ENCODE measurements at places on chromosomes 1 and 21.

GRCh38 chr21:44354775-44355771 is 1.7 kb downstream of the TRPM2 start:
- no peak for DNase-seq

GRCh38 chr1:4058122-4058521 is 158.1 kb upstream of the C1orf174 start:
- no peak for DNase-seq

DNA sequence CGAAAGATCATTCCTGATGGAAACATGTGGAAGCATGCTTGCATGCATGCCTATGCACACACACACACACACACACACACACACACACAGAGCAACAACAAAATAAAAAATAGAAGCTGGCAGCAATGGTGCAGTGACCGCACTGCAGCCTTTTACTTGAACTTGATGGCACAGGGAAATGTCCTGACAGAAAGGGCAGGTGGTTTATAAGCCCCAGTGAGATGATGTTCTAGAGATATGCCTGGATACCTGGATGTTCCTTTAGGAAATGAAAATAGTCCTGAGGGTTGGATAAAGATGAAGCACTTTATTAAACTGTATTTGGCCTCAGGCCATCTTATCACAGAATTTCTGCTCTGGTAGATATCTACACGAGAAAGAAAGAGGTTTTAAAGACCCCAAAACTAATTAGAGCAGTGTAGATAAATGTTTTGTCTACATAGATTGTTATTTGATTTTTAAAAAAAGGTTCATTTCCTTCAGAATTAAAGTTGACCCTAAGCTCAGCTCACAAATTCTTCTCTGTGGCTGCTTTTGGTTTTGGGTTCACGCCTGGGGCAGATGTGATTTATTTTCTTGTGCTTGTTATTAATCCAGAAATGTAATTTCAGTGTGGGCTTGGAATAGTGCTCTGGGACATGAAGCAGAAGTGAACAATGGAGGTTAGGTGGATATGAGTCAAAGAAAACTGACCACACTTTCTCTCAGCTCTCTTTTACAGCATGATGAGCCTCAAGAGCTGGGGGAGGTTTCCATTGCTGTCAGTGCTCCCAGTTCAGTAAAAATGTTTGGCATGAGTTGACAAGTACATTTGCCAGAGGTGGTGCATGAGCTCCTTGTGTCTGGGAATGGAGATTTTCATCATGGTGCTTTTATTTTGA is 22.9 kb downstream of the ADAM30 start:
- DNase-seq: no peak

- no peak for DNase-seq
Observed at GRCh38 chr1:110214454-110215404, 4.6 kb downstream of the KCNC4 start.

Data from stimulated activated CD8-positive, alpha-beta memory T cell treated with anti-CD3 and anti-CD28 coated beads, Interleukin-15, amount 100 ng/mL, for 24 hours (primary cell).